ENCODE measurements at places on chromosomes 4 and X. TPM values are rescaled to one million over a fixed set of nuclear protein-coding genes. Genes with fewer than 3 reads are reported as not detected.

Gene OTOP1
- total RNA-seq, result not detected

DNA sequence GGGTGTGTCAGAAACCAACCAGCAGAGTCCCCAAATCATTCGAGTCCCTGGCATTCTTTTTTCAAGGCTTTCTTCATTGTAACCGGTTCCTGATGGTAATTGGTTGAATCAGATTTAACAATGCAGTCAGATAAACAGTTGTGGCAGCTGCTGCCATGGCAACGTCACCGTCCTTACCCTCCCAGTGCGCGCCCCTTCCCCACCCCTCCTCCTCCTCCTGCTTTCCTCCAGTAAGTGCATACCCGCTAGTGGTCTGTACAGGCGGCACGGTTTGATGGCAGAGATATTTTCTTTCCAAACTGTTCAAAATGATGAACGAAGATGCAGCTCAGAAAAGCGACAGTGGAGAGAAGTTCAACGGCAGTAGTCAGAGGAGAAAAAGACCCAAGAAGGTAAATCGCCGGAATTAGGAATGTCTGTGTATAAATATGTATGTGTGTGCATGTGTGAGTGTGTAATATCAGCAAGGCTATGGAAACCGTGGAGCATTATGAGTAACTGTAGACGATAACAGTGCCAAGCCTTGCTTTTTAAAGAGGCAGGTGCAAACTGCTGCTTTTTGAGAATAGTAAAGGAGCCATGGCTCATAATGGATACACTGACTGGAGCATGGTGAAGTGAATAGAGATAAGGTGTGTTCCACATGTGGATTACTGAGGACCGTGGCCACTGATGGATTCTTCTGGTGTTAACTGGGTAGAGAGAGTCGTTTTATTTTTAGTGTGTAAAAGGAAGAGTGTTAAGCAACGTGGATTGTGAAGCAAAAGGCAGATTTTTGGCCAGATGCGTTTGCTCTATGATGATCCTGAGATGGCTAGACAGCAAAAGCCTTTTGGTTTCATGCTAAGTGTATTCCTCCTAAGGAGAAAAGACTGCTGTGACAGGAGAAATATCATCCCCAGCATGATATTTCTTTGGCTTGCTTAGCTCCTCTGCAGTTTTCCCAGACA is at the start of gene ANK2:
Gene ANK2, plus strand, starts transcription at position 233 of the 950 bp plus-strand sequence. Its CDS starts 76 bp downstream, at position 309.
- DNase-seq, result peak; percentile 42

GRCh38 chrX:112120721-112121120 is 38.1 kb upstream of the TRPC5 start:
- DNase-seq, result no peak

DNA sequence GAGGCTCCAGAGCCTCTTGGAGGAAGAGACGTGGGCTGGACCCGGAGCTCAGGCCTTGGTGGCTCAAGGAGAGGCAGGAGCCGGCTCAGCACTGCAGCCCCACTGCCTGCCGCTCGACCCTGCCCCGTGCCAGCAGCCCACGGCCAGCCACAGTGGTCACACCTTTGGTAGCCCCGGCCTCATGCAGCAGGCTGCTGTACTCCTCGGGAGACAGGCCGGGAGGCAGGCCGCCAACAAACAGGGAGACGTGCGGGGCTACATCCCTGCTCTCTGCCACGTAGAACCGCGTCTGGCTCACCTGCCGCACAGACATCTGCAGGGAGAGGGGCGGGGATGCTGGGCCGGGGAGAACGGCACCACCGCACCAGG is 7.6 kb downstream of the DGKQ start:
- DNase-seq, result no peak

GRCh38 chrX:79130857-79131256 is 13.6 kb upstream of the GPR174 start:
- DNase-seq, result no peak

Gene C4orf51
- not detected for total RNA-seq

DNA sequence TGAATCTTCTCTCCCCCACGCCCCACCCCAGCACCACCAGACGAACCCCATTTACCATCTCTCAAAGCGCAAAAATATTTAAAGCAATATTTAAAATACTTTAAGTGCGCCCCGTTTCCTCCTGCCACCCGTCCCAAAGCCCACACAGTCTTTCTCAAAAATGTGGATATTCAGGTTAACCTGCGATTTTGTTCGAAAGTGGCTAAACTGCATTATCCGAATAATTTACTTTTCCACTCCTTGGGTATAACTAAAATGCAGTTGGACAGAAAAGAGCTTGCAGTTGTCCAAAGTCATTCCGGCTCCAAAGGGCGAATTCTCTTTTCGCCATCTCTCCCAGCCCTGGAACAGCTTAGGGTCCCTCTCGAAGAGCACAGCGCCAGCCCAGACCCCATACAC is 662 bp downstream of the SMIM43 start:
- DNase-seq, result no peak

DNA sequence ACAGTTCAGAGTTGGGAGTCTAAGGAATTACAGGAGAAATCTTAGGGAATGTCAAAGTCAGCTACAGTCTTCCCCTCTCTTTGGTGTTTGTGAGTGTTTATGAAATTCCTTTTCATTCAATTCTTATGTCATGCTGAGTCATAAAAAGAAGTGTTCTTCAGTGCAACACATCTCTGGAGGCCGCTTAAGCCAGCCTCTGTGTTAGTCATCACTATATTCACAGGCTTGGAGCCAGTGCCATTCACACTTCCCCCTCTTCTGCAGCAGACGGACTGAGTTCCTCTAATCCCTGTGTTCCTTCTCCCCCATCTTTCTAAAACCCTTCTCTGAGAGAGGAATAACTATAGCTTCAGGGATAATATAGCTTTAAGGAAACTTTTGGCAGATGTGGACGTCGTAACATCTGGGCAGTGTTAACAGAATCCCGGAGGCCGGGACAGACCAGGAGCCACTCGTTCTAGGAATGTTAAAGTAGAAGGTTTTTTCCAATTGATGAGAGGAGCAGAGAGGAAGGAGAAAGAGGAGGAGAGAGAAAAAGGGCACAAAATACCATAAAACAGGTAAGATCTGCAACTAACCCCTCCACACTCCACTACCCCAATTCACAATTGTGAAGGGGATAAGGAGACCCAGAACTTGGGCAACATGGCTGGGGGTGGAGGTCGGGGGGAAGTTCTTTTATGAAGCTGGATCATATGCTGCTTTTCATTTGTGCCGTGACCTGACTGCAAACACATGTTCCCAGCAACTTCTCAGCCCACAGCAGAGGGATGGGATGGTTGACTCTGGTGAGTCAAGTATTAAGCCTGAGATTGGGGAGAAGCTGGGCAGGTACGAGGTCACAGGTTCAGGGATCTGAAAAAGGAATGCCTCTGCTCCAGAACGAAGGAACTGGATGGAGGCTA is at the start of gene SRPX2:
Gene SRPX2, plus strand, starts transcription at position 244 of the 905 bp plus-strand sequence. CDS start 2,124 bp downstream, outside the sequence.
- DNase-seq, result no peak

DNA sequence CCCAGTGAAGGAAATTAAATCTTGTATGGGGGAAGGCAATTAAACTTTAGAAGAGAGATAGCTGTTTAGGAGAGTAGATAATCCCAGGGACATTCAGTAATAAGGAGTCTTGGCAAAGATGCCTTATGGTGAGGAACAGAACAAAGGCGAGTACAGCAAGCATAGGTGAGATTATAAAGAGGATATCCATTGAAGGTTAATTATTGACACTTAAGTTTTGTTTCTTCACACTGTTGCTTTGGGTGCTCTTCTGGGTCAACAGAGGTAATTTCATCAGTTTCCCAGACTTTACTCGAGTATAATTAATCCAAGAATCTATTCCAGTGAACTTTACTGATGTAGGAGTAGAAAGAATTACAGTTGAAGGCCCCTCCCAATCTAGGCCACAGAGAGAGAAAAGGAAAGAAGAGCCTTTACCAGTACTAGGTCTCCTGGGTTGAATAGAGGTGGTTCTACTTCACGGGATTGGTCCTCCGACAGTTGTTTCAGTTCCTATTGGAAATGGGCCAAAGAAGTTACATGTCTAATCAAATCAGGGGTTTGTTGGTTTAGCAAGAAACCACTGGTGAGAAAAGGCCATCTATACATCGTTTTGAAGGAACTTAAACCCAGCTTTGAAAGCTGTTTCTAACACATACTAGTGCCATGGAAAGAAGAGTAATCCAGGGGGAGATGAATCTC is 27.2 kb downstream of the EPGN start:
- DNase-seq, result no peak

- DNase-seq, result no peak
These were observed 298.9 kb upstream of the MAGEB16 start for GRCh38 chrX:35499071-35499862.

DNA sequence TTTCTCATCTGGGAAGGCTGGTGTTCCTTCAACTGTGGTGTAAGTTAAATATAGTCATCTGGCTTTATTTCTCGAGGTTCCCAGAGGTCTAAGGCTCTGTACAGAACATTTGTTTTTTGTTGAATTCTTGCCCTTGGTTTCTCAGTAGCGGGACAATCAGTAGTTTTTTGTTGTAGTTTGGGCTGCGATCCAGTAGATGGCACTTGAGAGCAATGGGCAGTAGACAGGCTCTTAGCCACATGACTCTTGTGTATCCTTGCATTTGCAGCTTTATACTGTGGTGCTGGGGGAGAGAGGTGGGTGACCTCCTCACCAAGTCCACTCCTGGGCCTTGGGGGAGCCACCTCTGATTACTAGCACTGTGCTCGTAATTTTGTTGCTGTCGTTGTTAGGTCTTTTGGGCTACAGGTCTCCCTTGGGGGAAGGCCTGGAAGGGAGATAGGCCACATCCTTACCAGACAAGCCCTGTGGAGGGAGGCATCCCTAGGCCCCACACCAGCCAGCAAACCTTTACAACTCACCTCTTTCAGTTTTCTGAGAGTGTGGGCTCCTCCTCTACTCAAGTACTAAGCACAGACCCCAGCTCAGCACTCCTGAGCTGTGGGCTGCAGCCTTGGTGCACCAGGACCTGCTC is 8.1 kb downstream of the ETDB start:
- no peak for DNase-seq

DNA sequence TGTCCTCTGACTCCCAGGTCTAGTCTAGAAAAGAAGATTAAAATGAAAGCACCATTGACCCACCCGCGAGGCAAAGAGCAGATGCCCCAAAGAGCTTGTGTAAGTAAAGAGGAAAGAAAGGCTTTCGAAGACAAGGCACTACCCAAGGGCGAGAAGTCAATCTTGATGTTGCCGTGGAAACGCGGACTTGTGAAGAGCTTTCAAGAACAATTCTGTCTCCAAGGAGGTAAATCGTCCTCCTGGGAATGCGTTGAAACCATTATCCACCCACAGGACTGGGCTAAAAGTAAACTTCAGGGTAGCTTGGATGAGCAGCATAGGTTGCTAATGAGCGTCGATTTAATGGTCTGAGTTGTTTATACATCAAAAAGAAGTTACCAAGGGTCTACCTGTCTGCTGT is 189.3 kb downstream of the DHRSX start:
- no peak for DNase-seq

DNA sequence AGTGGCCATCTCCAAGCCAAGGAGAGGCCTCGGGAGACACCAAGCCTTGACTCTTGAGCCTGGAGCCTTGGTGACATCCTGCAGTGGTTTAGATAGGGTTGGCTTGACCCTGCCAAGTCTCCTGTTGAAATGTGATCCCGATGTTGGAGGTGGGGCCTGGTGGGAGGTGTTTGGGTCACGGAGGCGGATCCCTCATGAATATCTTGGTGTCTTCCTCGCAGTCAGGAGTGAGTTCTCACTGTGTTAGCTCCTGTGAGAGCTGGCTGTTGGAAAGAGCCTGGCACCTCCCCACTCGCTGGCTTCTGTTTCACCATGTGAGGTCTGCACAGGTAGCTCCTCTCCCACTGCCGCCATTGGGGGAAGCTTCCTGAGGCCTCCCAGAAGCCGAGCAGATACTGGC is 38.8 kb downstream of the ADRA2C start:
- no peak for DNase-seq

Gene SCML1
- total RNA-seq, result 5.6 TPM

DNA sequence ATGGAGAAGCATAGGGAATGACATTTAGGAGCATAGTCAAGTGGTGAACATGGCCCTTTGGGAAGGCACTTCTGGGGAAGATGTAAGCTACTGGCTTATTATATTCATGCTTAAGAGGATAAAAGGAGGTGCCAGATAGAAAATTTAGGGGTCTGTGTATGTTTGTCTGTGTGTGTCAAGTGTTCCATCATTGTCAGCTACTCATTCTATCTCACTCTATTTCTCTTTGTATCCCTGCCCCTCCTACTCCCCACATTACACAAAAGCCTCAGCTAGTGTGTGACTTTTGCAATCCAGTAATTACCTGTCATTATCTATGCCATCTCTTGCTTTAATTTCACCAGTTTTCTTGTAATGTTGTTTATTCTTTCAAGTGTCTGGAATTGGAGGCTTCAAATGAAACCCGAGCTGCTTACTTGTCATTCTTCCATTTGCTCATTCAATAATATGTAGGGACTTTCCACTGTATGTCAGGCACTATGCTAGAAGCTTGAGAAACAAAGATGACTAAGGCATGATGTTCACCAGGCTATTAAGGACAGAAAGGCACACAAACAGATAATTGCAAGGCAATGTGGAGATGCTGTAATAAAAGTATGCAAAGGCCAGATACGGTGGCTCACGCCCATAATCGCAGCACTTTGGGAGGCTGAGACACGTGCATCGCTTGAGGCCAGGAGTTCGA is 229.8 kb upstream of the TEX13C start:
- DNase-seq, result no peak

Gene LINC00632
- total RNA-seq, result 44.6 TPM

GRCh38 chrX:34053931-34054330 is 78.2 kb downstream of the FAM47A start:
- DNase-seq, result no peak

Gene AWAT2
- total RNA-seq, result not detected

Gene MAGEA2B
- total RNA-seq, result not detected

DNA sequence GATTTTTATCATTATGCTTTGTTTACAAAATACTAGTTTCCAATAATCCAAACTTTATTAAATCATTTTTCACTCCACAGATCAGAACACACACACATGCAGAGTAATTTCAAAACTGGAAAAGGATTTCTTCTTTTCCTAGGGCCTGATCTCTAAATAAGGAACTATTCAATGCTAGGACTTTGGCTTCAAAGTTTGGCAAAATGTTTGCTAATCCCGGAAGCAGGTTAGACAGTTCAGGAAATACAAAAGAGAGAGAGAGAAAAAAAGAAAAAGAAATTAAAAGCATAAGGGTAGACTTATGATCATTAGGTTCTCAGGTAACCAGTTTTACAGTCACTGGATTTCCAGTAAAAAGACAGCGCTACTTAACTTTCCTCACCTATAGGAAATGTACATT is 211.0 kb downstream of the DCLK2 start:
- no peak for DNase-seq

GRCh38 chr4:125254106-125254505 is 60.6 kb upstream of the FAT4 start:
- no peak for DNase-seq

GRCh38 chr4:69836287-69836686 is 23.7 kb downstream of the SULT1E1 start:
- no peak for DNase-seq

- no peak for DNase-seq
These were observed 61.0 kb downstream of the ENOPH1 start for GRCh38 chr4:82491251-82491960.

- no peak for DNase-seq
These were observed 93.7 kb upstream of the MSX1 start for GRCh38 chr4:4765811-4766210.

Data from occipital lobe (tissue), 3 donors.